ENCODE measurements at places on chromosomes 12 and 14.

- DNase-seq: no peak
Observed at GRCh38 chr14:22837114-22837749, 847 bp downstream of the MMP14 start.

- DNase-seq: no peak
Observed at GRCh38 chr14:68879321-68879781, 86.5 kb upstream of the ZFP36L1 start.

DNA sequence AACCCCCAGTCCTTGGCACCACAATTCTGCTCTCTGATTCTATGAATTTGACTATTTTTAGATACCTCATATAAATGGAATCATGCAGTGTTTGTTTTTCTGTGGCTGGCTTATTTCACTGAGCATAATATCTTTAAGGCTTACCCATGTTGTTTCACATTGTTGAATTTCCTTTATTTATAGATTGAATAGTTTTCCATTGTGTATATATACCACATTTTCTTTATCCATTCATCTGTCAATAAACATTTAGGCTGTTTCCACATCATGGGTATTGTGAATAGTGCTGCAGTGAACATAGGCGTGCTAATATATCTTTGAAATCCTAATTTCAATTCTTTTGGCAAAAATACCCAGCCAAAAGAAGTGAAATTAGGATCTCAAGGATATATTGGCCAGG, 126.7 kb upstream of the SLC38A2 start:
- DNase-seq: no peak

GRCh38 chr14:25908277-25909044, 689.4 kb downstream of the NOVA1 start:
- no peak for DNase-seq

- DNase-seq: peak; percentile 11
Observed at GRCh38 chr14:77208291-77208978, 26.8 kb downstream of the TMEM63C start.

- peak; percentile 50 for DNase-seq
Observed at GRCh38 chr14:75577729-75578101, 705 bp upstream of the FLVCR2 start.

DNA sequence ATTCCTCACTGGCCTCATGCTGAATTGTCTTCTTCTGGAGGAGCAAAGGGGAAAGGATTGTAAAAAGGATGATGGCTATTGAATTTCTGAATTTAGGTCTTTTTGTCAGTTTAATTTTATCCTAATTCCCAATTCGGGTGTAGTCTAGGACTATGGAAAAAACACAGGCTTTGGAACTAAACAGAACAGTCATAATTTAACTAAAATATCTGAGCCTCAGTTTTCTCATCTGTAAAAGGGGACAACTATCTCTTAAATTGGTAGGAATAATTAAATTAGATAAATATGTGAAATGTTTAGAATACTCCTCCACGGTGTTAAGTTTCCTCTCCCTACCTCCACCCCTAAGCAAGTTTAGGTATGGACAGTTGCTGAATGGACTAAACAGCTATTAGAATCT, 3.2 kb upstream of the SP1 start:
- no peak for DNase-seq

GRCh38 chr12:120094485-120094884, 22.1 kb downstream of the RAB35 start:
- no peak for DNase-seq

DNA sequence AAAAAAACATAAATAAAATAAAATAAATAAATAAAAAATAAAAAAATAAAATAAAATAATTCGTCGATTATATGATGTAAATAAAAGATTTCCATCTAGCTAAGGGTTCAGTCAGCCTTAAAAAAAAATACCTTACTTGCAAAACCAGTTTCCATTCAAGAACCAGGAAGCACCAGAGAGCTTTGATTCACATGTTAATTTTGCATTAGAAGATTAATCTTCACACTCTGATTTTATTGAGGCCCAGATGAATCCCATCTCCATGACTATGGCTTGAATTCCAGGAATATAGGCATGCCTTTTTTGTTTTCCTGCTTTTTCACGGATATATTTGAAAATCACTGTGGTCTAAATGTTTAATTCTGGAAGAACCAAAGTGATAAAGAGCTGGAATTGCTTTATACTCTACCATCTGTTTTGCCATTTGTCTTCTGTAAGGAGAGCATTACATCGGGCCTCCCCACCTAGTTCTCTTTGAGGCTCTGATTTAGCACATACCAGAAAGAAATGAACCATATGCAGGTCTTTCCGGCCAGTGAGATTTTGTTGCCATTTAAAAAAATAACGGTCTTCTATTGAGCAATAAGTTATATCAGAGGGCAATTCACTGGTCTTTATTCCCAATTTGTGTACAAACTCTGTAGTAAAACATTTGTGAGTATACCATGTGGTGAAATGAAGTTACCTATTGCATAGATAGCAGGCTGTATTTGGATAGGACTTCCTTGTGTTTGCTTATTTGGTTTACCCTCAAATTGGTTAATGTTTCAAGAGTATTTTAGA, 175.5 kb downstream of the AEBP2 start:
- DNase-seq: no peak

DNA sequence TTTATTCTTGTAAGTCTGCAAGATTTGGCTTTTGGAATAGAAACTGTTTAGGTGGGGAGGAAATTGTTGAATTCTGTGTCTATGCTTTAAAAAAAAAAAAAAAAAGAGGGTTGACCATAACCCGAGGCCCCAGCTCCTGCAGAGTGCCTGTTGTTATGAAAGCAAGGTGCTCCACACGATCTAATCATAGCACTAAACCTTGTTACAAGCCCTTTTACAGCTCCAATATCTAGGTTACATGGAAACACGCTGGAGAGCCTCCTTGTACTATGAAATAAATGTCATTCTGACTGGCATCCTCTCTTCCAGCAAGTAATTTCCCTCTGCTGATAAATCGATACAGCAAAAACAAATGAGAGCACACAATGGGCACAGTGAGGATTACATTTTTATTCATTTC, 303.1 kb upstream of the SOX5 start:
- no peak for DNase-seq

DNA sequence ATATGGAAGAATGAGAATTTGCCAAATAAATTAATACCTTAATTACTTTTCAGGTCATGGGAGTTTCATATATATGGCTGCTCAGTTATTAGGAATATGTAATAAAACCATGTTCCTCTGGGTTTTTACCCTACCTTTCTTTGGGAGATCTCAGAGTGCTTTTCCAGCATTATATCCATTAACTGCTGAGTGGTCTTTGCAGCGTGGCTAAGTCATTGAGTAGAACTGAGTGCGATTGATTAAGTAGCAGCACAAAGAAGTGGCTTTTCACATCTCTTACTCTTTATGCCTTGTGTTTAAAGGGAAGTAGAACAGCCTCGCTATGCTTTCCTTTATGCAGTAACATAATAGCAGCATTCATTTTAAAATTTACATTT, 340.1 kb downstream of the SNAPC1 start:
- no peak for DNase-seq

GRCh38 chr12:58541300-58541690, 379.0 kb downstream of the LRIG3 start:
- DNase-seq: no peak

GRCh38 chr12:48472259-48472658, at the start of gene ANP32D:
Gene ANP32D (plus strand): TSS chr12:48472559. CDS start chr12:48472665, 106 bp downstream.
- no peak for DNase-seq
